ENCODE measurements at places on chromosomes 1 and 21.

GRCh38 chr21:39633770-39634181 lies 21.0 kb downstream of the B3GALT5 start:
- no peak for DNase-seq

DNA sequence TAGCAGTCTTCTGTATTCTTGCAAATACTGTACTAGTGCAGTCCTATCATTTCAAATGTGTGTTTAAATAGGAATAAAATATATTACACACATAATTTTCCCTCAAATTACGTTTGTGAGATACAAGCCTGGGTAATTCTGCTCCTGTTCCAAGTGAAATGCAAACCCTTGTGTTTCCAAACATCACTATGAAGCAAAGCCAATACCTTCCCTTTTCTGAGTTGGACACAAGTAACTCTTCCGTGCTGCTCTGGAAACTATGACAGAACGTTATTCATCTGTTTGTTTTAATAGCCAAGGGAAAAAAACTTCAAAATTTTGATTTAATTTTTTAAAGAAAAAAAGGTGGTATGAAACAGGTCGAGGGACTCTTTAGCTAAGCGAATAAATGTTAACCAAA lies 73.7 kb upstream of the UBE2U start:
- no peak for DNase-seq

GRCh38 chr1:209529233-209529632 lies 54.3 kb upstream of the CAMK1G start:
- no peak for DNase-seq

DNA sequence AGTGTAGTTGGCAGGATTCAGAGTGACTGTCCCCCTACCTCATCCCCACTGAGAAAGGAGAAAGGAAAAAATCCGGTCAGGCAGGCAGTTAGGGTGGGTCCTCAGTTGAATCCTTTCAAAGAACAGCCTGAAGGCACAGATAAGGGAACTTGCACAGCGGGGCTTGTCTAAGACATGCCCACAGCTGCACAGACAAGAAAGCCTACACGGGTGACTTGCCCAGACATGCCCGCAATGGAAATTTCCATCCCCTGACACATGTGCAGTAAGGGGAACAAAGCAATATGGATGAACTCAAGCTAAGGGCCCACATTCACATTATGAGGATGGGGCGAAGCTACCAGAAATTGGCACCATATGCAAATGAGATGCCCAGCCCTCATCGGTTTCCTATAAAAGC lies 82.5 kb downstream of the DESI2 start:
- no peak for DNase-seq

- no peak for DNase-seq
These were observed 107.6 kb downstream of the PLXNA2 start for GRCh38 chr1:208136459-208137182.

GRCh38 chr1:193320270-193320669 lies 133.9 kb upstream of the B3GALT2 start:
- no peak for DNase-seq

GRCh38 chr1:27650171-27650538 lies 15.2 kb upstream of the FGR start:
- no peak for DNase-seq

GRCh38 chr1:15760520-15761211 lies 2.1 kb downstream of the FBLIM1 start:
- DNase-seq = no peak

DNA sequence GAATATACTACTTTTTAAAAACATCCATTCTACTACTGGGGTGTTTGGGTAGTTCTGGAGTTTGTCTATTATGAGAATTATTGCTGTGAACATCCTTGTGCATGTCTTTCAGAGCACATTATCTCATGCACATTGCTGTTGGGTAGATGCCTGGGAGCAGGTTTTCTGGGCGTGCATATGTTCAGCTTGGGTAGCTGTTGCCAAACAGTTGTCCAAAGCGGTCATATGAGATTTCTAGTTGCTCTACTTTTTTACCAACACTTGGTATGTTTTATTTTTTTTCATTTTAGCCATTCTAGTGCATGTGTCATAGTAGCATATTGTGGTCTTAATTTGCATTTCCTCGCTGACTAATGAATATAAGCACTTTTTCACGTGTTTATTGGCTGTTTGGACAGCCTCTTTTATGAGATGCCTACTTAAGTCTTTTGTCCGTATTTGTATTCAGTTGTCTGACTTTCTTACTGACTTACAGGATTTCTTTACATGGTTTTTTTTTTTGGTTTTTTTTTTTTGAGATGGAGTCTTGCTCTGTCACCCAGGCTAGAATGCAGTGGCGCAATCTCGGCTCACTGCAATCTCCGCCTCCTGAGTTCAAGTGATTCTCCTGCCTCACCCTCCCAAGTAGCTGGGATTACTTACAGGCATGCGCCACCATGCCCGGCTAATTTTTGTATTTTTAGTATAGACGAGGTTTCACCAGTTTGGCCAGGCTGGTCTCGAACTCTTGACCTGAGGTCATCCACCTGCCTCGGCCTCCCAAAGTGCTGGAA lies 18.1 kb downstream of the ZDHHC18 start:
- DNase-seq = no peak

GRCh38 chr1:203086992-203087763 lies 1.4 kb upstream of the MYOG start:
- DNase-seq = no peak

- DNase-seq = peak; percentile 44
These were observed at the start of gene FHL3 for GRCh38 chr1:38005195-38006007. Gene FHL3, minus strand, starts transcription at chr1:38005514. Its CDS starts 6,102 bp downstream, at chr1:37999412.

- DNase-seq = no peak
These were observed 9.9 kb upstream of the REN start for GRCh38 chr1:204176049-204176448.

- no peak for DNase-seq
These were observed 45.1 kb upstream of the EPS15 start for GRCh38 chr1:51564124-51564523.

- DNase-seq = no peak
These were observed 1.5 kb downstream of the MORC3 start for GRCh38 chr21:36321325-36322082.

DNA sequence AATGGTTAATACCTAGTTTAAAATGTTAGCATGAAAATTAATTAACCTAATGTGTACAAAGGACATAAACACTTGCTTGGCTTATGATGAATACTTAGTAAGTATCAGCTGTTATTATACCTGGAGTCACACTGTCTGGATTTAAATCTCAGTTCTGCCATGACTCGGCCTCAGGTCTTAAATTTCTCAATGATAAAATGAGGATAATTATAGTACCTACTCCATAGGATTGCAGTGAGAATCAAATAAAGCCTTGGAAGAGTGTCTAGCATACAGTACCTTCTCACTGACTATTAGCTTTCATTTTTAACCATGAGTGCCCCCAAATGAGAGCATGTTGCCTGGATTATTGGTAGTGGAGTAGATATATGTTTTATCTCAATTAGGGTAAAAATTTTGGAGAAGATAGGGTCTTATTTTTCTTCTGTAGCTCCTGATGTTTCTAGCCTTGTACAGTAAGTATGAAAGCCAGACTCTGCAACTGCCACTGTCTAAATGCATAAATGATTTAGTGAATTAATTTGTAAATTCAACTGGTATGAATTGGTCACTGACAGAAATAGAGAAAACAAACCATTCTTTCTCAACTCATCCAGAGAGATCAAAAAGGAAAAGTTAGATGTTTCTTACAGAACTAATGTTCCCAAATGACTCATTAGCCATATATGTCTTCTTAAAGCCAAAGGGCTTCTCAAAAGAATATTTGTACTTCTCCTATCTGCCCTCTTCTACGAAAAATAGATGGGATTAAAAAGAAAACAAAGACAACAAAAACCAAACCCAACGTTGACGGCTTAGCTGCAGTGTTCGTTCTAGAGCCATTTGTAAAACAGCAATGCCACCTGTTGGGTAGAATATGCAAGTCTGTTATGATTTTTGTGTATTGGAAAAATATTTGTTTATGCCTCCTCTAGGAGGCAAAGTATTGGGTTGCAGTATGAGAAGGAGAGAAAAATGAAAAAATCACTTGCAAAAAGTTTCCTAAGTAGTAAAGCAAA lies 53.8 kb upstream of the MROH9 start:
- DNase-seq = no peak

DNA sequence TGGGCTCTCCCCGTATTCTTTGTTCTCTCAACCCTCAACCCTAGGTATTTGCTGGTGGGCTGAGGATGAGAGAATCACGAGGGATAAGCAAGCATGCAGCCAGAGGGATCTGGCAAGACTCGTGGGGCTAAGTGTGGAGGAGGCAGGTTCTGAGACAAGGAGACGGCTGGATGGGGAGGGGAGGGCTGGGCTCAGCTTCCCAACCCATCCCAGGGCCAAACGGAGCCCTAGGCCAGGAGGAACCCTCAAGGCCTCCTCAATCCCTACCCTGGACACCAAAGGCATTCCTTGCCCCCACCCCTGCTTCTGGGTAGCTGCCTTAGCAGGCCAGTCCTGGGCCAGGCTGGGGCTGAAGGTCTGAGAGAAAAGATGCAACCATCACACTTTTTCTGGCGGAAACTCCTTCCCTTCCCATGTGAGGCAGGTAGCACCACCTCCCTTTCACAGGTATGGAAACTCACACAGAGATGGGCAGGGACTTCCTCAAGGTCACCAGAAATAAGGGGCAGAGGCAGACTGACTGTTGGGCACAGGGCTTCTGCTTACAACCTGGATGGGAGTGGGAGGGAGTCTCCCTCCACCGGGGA lies 6.2 kb downstream of the MEF2D start:
- DNase-seq = no peak

- no peak for DNase-seq
These were observed 15.3 kb downstream of the VAV3 start for GRCh38 chr1:107949467-107950253.

- no peak for DNase-seq
These were observed 2.1 kb upstream of the TFF3 start for GRCh38 chr21:42317341-42317741.

GRCh38 chr1:116516631-116517030 lies 54.2 kb downstream of the CD58 start:
- DNase-seq = no peak

GRCh38 chr1:185404291-185404690 lies 87.2 kb upstream of the IVNS1ABP start:
- no peak for DNase-seq

- DNase-seq = no peak
These were observed 107.9 kb downstream of the LMO4 start for GRCh38 chr1:87436534-87436933.

GRCh38 chr1:110677526-110677925 lies 2.8 kb upstream of the KCNA3 start:
- no peak for DNase-seq

GRCh38 chr21:45908536-45909237 lies 72.9 kb upstream of the COL6A1 start:
- DNase-seq = no peak
